Esophagus mucosa (tissue), 1 donor: ENCODE measurements at places on chromosomes 5 and 9.

GRCh38 chr5:168878135-168878745 is 299.1 kb upstream of the PANK3 start:
- no peak for ATAC-seq

GRCh38 chr5:133884569-133885311 is 83.7 kb downstream of the C5orf15 start:
- no peak for ATAC-seq

- ATAC-seq = peak; percentile 56
Measured at GRCh38 chr9:32644698-32645097, 9.2 kb upstream of the TAF1L start.

DNA sequence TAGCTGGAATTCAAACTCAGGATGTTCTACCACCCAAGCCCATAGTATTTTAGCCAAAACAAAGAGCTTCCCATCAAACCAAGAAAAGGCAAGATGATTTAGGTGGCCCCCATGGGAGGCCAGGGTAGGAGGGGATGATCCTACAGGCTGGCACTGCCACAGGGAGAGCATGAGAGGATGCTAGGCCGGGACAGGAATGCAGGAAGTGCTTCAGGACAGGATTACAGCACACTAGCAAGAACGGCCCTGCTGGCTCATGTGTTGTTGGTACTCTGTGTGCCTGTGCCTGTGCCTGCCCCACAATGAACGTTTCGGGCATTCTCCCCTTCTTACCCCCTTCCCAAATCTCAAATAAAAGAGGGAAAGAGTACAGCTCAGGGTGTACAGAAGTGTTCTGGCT is 110.7 kb upstream of the TRIM32 start:
- ATAC-seq = peak; percentile 43

GRCh38 chr5:96031180-96031579 is 69.5 kb upstream of the ELL2 start:
- no peak for ATAC-seq

GRCh38 chr5:171783051-171783450 is 2.6 kb upstream of the SMIM23 start:
- no peak for ATAC-seq

DNA sequence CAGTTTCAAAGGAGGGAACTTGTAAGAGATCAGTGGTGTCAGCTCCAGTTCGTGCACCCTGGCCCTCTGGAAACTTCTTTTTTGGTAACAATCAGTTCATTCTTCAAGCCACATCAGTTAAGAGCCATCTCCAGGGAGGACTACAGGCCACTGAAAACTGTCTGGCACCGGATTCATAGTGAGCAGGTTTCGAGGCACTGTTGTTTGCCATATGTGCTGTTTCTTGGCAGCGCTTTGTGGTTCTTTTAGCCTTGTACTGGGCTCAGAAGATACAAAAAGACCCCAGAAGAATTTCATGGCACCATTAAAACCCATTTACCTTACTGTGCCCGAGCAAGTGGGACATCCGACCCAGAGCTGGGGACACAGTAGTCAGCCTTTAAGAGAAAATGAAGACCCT is 68.5 kb downstream of the OTULIN start:
- ATAC-seq = no peak

DNA sequence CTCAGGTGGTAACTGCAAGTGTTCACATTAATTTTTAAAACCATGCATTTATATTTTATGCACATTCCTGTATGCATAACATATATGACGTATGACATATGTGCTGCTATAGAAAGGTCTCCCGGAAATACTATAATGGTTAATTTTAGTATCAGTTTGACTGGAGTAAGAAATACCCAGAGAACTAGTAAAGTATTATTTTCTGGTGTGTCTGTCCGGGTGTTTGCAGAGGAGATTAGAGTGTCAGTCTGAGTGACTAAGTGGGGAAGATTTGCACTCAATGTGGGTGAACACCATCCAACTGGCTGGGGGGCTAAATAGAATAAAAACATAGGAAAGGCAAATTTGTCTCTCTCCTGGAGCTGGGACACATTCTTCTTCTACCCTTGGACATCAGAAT is 26.9 kb downstream of the UIMC1 start:
- ATAC-seq = no peak

GRCh38 chr9:127252410-127253318 is 11.9 kb upstream of the GARNL3 start:
- no peak for ATAC-seq

- no peak for ATAC-seq
Measured at GRCh38 chr5:308672-309271, 12.7 kb upstream of the AHRR start.

DNA sequence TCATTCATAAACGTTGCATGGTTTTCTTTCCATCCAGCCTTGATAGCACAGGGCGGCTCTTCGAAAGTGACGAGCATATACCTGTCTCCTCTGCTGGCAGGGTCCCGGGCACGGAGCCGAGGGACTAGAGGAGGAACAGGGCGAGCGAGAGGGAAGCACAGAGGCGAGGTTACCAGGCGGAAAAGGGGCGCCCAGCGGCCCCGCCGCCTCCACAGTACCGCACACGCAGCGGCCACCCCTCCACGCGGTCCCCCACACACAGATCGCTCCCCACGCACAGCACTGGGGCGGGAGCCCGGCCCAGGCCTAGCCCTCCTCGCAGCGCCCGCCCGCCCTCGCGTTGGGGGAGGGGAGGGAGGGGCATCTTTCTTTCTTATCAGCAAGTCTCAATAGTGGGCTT is 296.6 kb upstream of the DAB2 start:
- ATAC-seq = no peak

DNA sequence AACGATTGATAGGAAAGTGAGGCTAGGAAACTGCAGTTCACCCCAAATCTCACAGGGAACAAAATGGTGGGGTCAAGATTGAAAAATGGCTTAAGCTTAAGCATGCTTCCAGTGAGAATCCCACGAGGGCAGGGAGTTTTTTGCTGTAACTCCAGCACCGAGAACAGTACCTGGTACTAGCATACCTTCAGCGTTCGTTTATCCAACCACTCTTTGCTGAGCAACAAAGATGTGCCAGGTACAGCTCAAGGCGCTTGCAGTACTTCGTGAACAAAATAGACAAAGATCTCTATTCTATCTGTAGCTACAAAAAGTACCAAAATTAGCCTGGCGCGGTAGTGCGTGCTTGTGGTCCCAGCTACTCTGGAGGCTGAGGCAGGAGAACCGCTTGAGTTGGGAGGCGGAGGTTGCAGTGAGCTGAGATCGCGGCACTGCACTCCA is 778 bp upstream of the PPP6C start:
- ATAC-seq = no peak

GRCh38 chr9:74120061-74120460 is 377.1 kb upstream of the RORB start:
- no peak for ATAC-seq

GRCh38 chr9:37621273-37622121 is 29.1 kb upstream of the TOMM5 start:
- no peak for ATAC-seq

- ATAC-seq = peak; percentile 98
Measured at GRCh38 chr5:9467199-9468059, 78.4 kb downstream of the SEMA5A start.

- ATAC-seq = peak; percentile 18
Measured at GRCh38 chr9:75889977-75890471, 449 bp upstream of the PCSK5 start.

DNA sequence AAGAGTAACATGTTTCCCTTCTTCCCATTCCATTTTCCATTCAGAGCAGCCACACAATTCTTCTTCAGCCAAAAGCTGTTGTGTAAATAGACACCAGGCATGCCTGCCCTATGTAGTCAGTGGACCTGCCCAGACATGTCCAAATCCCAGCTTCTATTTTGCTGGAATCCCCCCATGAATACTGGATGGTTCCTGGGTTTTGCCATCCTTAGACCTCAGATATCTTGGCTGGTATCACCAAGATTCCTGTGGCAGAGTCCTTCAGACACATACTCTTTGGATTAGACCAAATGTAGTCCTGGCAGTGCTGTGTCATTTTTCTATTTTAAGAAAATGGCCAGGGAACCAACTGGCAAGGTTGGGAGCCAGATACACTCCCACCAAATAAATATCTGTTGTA is 10.3 kb downstream of the FST start:
- ATAC-seq = no peak

DNA sequence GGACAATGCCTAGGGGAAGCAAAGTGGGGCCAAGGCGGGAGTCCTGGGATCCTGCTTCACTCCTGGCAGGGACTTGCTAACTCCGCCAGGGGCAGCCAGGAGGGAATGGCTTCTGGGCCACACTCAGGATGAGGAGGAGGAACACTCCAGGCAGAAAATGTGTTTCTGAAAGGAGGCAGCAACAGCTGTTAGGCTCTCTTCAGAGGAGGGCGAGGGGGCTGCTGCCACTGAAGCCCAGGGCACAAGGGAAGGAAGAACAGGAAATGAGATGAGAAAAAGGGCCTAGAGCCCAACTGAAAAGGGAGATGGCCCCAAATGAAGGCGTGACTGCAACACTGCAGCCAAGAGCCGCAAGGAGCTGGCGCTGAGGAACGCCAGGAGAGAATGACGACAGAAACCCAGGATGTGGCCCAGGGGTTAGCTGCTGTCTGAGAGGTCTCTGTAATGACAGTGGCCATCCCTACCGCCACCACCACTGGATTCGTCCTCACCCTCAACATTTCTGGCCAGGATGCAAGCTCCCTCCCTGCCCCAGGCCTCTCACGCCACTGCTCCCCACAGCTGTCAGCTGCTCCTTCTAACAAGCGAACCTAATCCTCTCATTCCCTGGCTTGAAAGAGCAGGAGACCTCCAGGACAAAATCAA is 15.8 kb downstream of the PSMB7 start:
- ATAC-seq = no peak

DNA sequence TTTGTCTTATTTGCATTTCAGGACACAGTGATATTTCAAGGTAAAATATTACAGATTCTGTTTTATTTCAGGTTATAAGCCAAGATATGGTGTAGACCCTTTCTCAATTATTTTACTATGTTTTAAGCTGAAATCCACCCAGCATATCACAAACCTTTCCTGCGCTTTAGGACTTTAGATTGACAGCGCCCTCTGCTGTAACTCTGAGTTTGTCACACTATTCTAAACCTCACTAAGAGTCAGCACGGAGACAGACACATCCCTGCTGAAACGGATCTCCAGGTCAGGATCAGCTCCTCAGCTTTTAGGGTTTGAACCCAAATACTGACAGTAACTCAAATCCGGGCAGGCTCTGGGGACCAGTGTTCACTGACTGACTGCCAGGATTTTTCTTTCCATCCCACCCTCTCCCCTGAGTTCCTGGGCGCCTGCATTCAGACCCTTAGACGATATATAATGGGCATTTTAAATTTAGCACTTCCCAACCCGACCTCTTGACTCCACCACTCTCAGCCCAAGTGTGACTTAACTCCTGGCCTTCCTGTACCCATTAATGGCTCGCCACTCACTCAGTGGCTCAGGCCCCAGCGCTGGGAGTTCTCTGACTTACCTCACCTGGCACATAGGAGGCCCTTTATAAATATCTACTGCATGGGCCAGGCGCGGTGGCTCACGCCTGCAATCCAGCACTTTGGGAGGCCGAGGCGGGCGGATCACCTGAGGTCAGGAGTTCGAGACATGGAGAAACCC is 33.5 kb downstream of the TLX3 start:
- ATAC-seq = peak; percentile 50

GRCh38 chr5:95798048-95798447 is 24.5 kb downstream of the GLRX start:
- no peak for ATAC-seq
